ENCODE measurements at places on chromosomes 5 and 9.

DNA sequence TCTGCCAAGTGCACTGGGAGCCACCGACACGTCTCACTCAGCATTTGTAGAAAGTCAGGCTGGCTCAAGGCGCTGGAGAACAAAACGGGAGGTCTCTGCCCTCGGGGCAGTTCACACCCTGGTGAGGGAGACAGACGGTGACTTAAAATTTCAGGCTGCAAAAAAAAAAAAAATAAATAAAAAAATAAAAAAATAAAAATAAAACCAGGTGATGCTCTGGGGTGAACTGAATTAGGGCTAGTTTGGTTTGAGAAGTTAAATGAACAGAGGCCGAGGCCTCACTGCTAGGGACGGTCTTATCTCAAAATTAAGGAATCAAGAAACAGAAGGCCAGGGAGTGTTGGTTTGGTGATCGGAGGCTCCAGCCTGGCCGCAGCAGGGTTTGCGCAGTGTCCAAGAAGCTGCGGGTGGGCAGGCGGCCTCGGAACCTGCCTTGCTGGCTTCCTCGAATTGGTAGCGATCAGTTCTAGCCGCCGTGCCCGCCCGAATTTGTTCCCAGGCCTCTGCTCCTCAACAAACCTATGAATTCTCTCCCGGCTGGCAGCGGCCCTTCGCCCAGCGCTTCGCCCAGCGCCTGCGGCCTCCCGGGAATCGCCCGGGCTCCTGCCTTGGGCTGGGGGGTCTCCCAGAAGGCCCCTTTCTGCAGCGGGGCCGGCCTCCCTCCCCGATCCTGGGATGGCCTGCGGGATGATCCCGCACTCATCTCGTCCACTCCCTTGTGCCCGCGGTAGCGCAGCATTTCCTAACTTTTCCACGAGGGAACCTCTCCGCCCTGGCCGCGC, 1.5 kb downstream of the NKX2-5 start:
- DNase-seq = no peak

DNA sequence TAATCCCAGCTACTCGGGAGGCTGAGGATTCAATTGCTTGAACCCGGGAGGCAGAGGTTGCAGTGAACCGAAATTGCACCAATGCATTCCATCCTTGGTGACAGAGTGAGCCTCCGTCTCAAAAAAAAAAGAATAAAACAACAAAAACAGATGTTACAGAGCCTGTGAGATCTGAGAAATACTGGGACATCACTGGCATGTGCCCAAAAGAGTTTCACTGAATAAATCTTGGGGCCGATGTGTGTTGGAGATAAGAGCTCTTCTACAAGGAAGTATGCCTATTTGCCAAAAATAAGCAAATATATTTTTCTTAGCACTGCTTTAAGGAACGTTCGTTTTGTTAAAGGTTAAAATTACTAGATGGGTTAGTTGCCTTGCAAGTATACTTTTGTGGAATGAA, 55.1 kb downstream of the KIAA1958 start:
- DNase-seq = no peak

- DNase-seq = no peak
These were observed 599 bp downstream of the KIAA1191 start for GRCh38 chr5:176360894-176361436.

DNA sequence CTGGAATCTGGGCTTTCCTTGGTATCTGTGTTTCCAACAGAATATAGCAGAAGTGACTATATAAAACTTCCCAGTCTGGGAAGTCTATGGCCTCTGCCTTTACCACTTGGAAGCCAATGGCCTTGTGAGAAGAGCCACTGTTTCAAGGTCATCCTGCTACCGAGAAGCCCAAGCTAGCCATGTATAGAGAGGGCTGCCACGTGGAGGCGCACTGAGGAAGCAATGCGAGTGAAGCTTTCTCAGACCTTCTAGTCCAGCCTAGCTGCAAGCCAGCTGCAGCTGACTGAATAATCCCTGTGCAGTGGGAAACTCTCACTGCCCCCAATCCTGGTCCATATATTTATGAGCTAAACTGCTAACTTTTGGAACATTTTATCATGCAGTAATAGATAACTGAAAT, 661.8 kb upstream of the RIOK2 start:
- no peak for DNase-seq

GRCh38 chr5:134143944-134144941, 29.8 kb downstream of the TCF7 start:
- DNase-seq = no peak

DNA sequence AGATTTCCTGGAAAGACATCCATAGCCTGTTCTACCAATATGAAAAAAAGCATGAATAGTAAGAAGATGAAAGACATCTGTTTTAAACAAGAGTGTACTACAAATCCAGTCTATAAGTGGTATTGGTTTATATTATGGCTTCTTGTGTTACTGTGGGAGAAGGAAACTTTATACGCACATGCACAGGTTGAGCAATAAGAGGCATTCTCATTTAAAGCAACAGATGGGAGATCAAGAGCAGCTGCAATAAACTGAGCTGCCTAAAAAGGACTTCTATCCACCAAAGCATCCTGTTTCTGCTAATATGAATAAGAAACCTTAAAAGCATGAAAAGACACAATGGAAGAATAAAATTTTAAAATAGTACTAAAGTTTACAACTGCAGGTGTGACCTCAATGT, 8.6 kb upstream of the PCDHB1 start:
- no peak for DNase-seq

DNA sequence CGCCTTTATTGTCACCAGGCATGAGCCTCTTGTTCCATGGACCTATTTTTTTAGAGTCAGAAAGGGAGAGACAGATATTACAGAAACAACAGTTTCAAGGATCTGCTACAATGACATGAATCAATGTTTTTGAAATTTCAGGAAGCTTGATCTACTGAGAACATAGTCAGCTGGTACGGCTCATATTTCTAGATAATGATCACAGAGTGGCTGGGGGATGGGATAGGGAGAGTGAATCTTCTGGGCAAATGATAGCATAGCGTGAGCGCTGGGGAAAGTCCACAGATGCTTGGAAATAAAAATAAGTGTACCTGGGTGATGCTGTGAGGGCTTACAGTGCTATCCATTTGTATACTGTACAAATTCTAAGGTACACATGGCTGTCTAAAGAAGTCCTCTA, 340.4 kb downstream of the EBF1 start:
- DNase-seq = no peak
